SIG-M5 (cell line): ENCODE measurements at places on chromosomes 7 and 10.
A peak's percentile ranks its signal among the peaks of the same experiment; 100 is the strongest.

GRCh38 chr7:37336259-37336658 is 112.4 kb downstream of the ELMO1 start:
- peak; percentile 5 for DNase-seq

DNA sequence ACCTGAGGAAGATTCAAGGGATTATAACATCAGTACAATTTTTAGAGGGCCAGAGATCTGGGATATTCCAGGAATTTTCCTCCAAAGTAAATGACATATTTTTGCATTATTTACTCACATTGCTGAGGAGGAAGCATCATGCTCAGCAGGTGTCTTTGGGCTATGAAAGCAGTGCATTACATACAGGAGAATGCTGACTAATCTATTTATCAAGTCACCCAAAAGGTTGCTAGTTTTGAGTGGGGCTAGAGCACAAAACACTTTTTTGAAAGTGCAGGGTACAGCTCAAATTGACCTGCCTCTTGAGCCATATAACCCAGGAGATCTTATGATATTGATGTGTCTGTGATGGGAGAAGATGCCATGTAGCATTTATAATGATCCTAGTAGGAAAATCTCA is 603.1 kb downstream of the POM121L12 start:
- no peak for DNase-seq

GRCh38 chr7:43782768-43783555 is 24.5 kb downstream of the BLVRA start:
- no peak for DNase-seq

DNA sequence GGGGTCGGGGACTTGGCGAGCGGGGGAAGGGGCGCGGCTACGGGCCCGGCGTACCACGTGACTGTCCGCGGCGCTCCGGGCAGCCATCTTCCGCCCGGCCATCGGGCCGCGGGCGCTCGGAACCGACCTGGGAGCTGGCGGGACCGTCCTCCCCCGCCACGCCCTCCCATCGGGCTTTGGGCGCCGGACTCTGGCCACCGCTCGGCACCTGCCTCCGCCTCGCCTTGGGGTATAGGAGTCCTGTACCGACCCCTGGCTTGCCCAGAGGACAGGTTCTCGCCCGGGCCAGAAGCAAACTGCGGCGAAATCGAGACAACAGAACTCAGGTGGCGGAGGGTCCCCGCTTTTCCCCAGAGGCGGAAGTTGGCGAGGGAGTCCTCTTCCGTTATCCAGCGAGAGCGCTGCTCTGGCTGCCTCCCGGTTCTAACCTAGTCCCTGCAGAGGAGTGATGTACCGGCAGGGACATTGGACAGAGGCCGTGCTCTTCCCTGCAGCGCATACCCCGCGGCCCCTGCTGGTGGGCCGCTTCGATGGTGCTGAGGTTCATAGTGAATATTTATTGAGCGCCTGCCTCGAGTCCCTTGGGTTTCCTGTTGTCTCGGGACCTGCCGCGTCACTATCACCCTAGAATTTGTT is 1.2 kb upstream of the SGMS1 start:
- no peak for DNase-seq

DNA sequence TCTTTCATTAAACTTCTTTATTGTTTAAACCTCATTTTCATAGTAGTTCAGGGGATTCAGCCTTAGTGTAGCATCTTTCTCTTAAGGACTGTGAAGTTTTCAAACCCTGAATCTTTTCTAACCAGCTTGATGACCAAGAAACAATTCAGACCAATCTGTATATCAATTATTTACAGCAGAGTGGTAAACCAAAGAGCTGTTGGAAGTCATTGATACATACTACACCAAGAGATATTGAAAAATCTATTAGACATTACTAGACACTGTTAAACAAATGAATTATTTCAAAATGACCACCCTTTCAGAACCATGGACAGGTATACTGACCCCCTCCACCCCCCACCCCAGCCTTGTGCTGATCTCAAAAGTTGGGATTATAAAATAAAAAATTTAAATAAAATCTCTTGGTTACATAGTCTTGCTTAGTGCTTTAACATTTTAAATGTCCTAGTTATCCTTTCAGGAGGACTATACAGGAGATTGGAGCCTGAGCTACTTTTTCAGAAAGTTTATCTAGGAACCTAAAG is 143.9 kb upstream of the LSM8 start:
- DNase-seq, result no peak

- no peak for DNase-seq
Measured at GRCh38 chr7:49150486-49150885, 226.1 kb downstream of the CDC14C start.
